EH (cell line): ENCODE measurements at places on chromosomes 5 and 9.

- DNase-seq: no peak
Measured at GRCh38 chr5:170773024-170773985, 10.2 kb upstream of the GABRP start.

GRCh38 chr5:142979636-142980035, 209.5 kb downstream of the ARHGAP26 start:
- DNase-seq: no peak

GRCh38 chr9:137465720-137466388, 6.7 kb upstream of the NSMF start:
- no peak for DNase-seq

GRCh38 chr9:69877852-69878514, 57.4 kb downstream of the CFAP95 start:
- DNase-seq: peak; percentile 65

GRCh38 chr5:71790433-71790832, 71.4 kb downstream of the CARTPT start:
- DNase-seq: no peak

DNA sequence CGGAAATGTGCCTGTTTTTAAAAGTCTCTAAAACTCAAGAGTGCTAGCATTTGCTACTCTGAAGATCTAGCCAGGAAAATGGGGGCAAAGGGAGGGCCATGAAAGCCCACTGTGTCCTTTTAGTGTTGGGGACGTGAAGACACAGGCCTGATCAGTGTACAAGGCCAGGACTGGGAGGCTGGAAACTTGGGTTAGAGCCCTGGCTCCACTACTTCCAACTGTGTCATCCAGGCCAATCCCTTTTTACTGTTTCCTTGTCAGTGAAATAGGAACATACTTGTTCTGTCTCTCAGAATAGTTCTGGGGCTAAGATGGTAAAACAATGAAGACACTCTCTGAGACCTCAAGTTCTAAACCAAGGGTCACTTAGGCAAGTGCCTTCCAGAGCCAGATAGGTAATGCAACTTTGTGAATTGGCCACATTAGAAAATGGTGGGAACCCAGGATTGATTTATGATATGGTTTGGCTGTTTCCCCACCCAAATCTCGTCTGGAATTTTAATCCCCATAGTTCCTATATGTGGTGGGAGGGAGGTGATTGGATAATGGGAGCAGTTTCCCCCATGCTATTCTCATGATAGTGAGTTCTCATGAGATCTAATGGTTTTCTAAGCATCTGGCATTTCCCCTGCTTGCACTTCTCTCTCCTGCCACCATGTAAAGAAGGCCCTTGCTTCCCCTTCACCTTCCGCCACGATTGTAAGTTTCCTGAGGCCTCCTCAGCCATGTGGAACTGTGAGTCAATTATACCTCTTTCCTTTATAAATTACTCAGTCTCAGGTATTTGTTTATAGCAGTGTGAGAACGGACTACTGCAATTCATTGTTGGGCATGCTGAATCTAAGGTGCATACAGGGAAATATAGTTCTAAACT, 30.4 kb upstream of the B4GALT1 start:
- no peak for DNase-seq

GRCh38 chr5:115452536-115453235, 91.9 kb downstream of the FEM1C start:
- no peak for DNase-seq

- DNase-seq: no peak
Measured at GRCh38 chr9:135214054-135214640, 126.7 kb downstream of the OLFM1 start.

DNA sequence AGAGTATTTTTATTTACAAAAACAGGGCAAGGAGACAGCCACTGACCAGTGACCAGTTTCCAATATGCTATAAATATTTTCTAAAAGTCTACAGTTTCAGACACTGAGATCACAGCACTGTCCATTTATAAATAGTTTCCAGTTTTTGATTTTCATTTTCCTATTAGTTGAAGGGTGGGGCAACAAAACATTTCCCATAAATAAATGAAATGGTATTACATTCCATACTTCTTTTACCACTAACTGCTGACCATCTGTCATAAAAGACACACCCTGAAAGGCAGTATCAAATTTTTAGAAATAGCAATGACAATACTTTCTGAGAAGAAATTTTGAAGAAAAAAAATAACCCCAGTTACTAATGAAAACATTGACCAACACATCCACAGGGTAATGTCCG, 126.7 kb downstream of the ARSB start:
- no peak for DNase-seq

DNA sequence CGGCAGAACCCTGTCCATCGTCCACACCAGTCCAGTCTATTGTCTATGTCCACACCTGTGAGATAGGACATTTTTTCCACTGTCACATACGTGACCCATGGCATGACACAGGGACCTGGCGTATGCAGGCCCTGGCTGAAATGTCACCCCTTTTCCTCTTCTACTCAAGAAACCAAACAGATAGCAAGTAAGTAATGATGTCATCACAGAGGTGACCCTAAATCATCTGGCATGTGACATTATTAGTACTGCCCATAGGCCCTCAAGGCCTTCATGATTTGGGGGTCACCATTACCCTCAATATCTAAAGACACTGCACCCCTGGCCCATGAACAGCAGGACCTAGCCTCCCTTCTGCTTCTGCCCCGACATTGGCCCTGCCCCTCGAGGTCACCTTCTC, 88.3 kb downstream of the LHX2 start:
- DNase-seq: no peak

GRCh38 chr9:130995086-130996011, 13.6 kb upstream of the LAMC3 start:
- DNase-seq: peak; percentile 72

GRCh38 chr9:114384836-114385396, 2.9 kb downstream of the AKNA start:
- DNase-seq: no peak

GRCh38 chr5:91269198-91269597, 113.9 kb downstream of the ARRDC3 start:
- no peak for DNase-seq

GRCh38 chr9:27451207-27451797, 72.8 kb upstream of the IFNK start:
- no peak for DNase-seq

DNA sequence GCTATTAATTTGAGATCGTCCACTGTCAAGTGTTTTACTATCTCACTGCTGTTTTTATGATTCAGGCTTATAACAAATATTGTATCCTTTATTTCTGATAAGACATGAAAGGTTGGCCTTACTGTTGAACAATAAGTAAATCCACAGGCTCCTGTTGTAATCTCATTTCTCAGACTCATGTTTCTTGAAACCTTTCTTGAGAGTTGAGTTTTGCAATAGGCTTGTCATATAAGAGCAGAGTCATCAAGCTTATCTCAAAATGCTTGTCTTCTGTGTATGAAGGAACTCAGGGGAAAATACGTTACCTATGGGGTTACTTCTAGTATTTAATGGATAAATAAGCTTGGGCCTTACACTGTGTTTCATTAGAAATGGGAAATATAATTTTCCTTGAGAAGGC, 9.2 kb upstream of the TLX3 start:
- DNase-seq: no peak

- no peak for DNase-seq
Measured at GRCh38 chr9:4393806-4394523, 94.1 kb upstream of the GLIS3 start.
